ENCODE measurements at places on chromosomes 11 and 22. TPM values are rescaled to one million over a fixed set of nuclear protein-coding genes. Genes with fewer than 3 reads are reported as not detected.

- no peaks in the 10 kb centered on the region for H3K4me1 ChIP-seq
- H3K27me3 ChIP-seq: no peaks in the 10 kb centered on the region
- no peak overlapping the region for H3K27ac ChIP-seq
- H3K4me3 ChIP-seq: no peak overlapping the region
- no peak for DNase-seq
These were observed 10.9 kb upstream of the SC5D start for GRCh38 chr11:121281698-121282097.

DNA sequence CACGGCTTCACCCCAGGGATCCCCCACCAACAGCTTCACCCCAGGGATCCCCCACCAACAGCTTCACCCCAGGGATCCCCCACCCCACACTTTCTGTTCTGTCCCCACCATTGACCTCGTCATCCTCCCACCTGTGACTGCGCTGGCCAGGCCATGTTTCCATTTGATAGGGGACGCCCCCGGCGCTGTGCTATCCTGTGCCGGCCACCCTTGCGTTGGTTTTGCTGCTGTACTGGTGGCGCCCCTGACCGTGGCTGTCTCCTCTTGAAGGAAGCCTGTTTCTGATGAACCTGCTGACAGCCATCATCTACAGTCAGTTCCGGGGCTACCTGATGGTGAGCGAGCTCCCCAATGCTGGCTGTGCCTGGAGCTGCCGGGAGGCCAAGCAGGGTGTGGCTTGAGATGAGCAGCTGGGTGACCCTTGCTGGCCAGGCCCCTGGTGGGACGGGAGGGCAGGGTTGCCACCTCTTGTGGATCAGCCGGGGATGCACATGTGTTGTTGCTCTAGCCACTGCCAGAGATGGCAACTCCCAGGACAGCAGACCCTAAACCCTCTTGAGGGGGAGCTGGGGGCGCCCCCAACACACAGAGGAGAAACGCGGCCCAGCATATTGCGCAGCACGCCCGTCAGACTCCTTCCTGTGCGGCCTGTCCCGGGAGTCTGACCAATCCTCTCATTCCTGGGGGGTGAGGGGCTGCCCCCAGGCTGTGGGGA is 22.5 kb downstream of the TPCN2 start:
- DNase-seq: no peak
- H3K36me3 ChIP-seq: peaks cover 15% of the 10 kb centered on the region
- no peak overlapping the region for H3K27ac ChIP-seq
- H3K27me3 ChIP-seq: no peaks in the 10 kb centered on the region
- H3K4me1 ChIP-seq: no peaks in the 10 kb centered on the region

- no peaks in the 10 kb centered on the region for H3K36me3 ChIP-seq
- no peak overlapping the region for H3K27ac ChIP-seq
- no peak for DNase-seq
- H3K27me3 ChIP-seq: no peaks in the 10 kb centered on the region
These were observed 886.9 kb upstream of the CCDC90B start for GRCh38 chr11:84173078-84173477.

DNA sequence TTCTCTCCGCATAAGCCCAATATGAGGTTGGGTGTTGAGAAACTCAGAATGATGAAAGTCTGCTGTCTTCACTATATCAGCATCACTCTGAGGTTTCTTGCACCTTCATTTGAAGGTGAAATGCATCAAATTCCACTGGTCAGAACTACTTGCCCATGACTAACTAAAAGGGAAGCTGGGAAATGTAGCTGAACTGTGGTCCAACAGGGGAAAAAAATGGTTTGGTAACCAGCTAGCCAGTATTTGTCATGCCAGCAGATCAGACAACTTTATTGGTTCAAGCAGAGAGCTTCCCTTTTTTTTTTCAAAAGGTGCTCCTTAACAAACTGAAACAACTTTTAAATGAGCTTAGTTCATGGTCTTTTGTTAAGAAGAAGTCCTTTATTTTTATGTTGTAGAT is 14.2 kb upstream of the PIK3C2A start:
- no peak overlapping the region for H3K4me3 ChIP-seq
- no peak overlapping the region for H3K27ac ChIP-seq
- H3K36me3 ChIP-seq: peaks cover 4% of the 10 kb centered on the region
- no peak for DNase-seq
- H3K4me1 ChIP-seq: no peaks in the 10 kb centered on the region
- H3K27me3 ChIP-seq: no peaks in the 10 kb centered on the region

DNA sequence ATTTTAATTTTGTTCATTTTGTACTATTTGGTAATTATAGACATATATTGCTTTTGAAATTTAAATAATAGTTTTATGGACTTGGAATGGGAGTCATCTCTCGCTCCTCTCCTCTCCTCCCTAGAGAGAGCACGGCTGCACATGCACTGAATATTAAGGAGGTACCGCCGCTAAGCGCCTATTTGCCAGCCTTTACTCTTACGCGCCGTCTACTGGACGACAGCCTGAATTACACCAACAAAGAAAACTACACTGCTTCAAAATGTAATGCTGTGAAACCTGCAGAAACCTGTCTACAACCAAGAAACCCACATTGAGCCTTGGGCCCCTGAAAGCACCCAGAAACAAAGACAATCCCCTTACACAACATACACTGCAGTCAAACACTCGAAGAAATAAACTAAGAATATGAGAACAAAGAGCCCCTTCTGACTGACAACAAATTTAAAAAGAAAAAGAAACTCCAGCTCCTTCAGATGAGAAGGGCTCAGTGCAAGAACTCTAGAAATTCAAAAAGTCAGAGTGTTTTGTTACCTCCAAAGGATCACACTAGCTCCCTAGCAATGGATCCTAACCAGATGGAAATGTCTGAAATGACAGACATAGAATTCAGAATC is 737.2 kb downstream of the LRRC4C start:
- H3K27ac ChIP-seq: no peak overlapping the region
- no peak overlapping the region for H3K4me3 ChIP-seq
- DNase-seq: peak; percentile 71
- H3K27me3 ChIP-seq: no peaks in the 10 kb centered on the region

Gene MRGPRF
- 4.0 TPM for total RNA-seq

- H3K27ac ChIP-seq: no peak overlapping the region
- no peaks in the 10 kb centered on the region for H3K4me1 ChIP-seq
- no peaks in the 10 kb centered on the region for H3K27me3 ChIP-seq
These were observed 109.8 kb upstream of the SERPIND1 start for GRCh38 chr22:20663941-20664593.

DNA sequence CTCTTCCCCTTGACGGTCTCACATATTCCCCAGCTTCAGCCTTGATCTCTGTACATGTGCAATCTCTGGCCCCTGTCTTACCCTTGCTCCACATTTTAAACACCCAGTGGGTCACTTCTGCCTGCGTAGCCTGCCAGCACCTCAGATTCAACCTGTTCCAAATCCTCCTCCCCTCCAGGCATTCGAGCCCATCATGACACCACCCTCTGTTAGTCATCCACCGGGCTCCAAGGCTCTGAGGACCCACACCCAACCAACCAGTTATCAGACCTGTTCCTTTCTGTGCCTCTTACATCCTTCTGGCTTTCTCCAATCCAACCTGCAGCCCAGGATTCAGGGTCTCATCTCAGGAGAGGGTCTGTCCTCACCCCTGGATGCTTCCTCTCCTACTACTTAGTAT is 119.8 kb upstream of the TBCEL start:
- no peak overlapping the region for H3K27ac ChIP-seq
- no peaks in the 10 kb centered on the region for H3K27me3 ChIP-seq
- H3K4me3 ChIP-seq: no peak overlapping the region
- DNase-seq: no peak
- H3K36me3 ChIP-seq: no peaks in the 10 kb centered on the region

Gene CHST1
- 0.57 TPM for total RNA-seq

GRCh38 chr11:74570266-74571061 is 21.9 kb upstream of the POLD3 start:
- H3K4me1 ChIP-seq: no peaks in the 10 kb centered on the region
- DNase-seq: peak; percentile 57

Gene PHF21B
- total RNA-seq: 60.3 TPM

Gene RAB38
- total RNA-seq: 18.7 TPM

Gene PAX6
- total RNA-seq: not detected

DNA sequence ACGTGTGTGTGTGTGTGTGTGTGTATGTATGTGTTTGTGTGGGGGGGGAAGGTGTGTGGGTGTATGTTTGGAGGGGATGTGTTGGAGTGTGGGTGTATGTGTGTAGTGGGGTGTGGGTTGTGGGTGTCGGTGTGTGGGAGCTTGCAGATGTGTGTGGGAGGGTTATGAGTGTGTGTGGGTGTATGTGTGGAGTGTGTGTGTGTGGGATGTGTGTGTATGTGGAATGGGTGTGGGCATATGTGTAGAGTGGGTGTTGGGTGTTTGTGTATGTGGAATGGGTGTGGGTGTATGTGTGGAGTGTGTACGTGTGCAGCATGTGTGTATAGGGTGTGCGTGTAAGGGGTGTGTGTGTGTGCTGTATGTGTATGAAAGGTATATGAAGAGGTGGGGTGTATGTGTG is 14.7 kb downstream of the STX3 start:
- H3K4me3 ChIP-seq: no peak overlapping the region
- H3K4me1 ChIP-seq: no peaks in the 10 kb centered on the region
- no peak for DNase-seq
- H3K27ac ChIP-seq: no peak overlapping the region
- peaks cover 10% of the 10 kb centered on the region for H3K36me3 ChIP-seq

DNA sequence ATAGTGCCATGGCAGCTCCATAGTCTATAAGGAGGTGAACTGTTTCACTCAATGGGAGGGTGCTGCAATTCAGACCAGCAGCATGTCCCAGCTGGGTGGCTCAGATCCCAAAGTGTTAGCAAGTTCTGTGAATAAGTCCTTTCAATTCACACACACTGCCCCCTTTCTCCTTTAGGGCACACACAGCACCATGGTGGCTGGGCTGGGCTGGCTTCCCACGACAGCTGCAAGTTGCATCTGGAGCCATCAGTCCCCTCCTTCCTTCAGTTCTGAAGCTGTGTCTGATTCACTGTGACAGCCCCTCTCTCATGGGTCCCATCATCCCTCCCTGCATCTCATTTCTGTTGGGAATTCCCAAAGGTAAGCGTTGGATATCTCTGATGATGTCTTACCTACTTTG is 324.1 kb upstream of the NCAM1 start:
- H3K27me3 ChIP-seq: no peaks in the 10 kb centered on the region
- no peak for DNase-seq
- peaks cover 6% of the 10 kb centered on the region for H3K4me1 ChIP-seq
- H3K36me3 ChIP-seq: peaks cover 27% of the 10 kb centered on the region
